ENCODE measurements at places on chromosomes 3 and 15.
A peak's percentile ranks its signal among the peaks of the same experiment; 100 is the strongest.

GRCh38 chr3:112346491-112347122 is 13.7 kb downstream of the CD200 start:
- DNase-seq: no peak

GRCh38 chr15:58549013-58549784 is 117.4 kb downstream of the LIPC start:
- no peak for DNase-seq

GRCh38 chr15:86054338-86054737 is 25.3 kb upstream of the AGBL1 start:
- DNase-seq: no peak

- DNase-seq: no peak
Measured at GRCh38 chr3:132256989-132257388, 60.2 kb upstream of the ACP3 start.

- DNase-seq: no peak
Measured at GRCh38 chr3:167166594-167167253, 213.4 kb downstream of the ZBBX start.

DNA sequence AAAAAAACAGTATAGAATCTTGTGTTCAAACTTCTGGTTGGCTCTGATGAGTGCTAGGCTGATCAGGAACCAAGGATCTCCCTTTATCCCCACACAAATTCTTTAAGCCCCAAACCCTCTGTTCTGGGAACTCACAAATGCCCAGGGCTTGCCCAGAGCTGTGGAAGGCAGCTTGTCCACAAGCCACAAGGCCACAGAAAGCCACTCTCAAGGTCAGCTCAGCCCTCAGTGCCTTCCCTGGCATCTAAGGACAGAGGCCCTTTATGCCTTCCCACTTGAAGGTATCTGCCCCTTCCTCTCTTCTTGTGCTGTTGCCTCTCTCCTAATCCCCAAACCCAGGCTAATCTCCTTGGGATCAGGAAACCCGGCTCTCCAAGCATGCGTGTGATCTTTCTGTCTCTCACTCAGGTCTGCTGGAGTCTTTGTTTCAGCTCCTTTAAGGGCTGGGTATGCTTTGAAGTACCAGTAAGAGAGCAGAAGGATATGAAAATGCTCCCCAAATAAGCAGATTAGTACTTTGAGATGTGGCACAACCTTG is 145.0 kb upstream of the TRIM42 start:
- DNase-seq: no peak

DNA sequence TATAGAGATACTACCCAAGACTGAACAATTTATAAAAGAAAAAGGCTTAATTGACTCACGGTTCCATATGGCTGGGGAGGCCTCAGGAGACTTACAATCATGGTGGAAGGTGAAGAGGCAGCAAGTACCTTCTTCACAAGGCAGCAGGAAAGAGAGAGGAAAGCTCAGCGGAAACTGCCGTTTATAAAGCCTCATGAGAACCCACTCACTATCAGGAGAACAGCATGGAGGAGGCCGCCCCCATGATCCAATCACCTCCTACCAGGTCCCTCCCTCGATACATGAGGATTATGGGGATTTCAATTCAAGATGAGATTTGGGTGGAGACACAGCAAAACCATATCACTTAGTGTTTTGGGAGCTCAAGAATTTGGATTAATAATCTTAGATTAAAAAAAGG is 240.2 kb downstream of the UACA start:
- DNase-seq: no peak

GRCh38 chr15:47661661-47662180 is 55.6 kb upstream of the SEMA6D start:
- DNase-seq: no peak

DNA sequence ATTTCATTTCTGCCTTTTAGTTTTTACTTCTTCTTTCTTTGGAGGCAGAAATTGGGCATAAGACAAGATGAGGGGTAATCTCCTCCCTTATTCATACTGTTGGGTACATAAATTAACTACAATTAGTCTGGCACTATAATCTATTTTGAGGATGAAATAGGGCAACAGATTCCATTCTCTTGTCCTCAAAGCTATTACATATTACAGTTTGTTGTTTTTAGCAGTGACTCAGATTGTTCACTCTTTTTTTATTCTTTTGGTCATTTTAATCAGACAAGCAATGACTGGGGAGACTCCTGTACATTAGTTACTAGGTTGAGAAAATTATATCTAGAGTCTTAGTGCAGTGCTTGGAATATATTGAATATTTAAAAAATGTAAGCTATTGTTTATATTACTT is 556.0 kb downstream of the OTOL1 start:
- DNase-seq: no peak

- no peak for DNase-seq
Measured at GRCh38 chr3:54928046-54928770, at the start of gene LRTM1. Gene LRTM1, minus strand, starts transcription at chr3:54928059. Its CDS starts 148 bp downstream, at chr3:54927911.

DNA sequence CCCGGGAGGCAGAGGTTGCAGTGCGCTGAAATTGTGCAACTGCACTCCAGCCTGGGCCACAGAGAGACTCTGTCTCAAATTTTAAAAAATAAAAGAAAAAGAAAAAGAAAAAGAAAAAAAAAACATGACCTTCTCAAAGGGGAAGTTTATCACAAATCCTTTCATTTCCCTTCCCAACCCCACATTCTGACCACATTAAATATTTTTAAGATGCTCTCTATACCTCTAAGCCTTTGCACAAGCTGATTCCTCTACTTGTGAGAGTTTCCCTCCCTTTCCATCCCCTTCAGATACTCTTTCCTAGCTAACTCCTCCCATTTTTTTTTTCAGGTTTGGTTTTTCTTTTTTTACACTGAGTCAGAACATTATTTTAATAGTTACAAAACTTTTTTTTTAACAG is 4.0 kb downstream of the HIGD1A start:
- no peak for DNase-seq

GRCh38 chr3:187079090-187080022 is 59.9 kb downstream of the RPL39L start:
- no peak for DNase-seq

- no peak for DNase-seq
Measured at GRCh38 chr15:44035781-44036699, 159.0 kb downstream of the FRMD5 start.

DNA sequence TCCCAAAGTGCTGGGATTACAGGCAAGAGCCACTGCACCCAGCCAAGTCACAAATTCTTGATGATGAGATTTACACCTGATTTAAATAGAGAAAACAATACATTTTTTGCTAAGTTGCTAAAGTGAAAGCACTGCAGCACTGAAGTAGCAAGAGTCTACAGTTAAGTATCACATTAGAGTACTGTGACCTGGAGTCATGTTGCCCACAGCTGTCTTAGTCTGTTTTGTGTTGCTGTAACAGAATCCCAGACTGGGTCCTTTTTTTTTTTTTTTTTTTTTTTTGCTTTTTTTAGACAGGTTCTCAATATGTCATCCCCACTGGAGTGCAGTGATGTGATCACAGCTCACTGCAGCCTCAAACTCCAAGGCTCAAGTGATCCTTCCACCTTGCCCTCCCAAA is 23.2 kb upstream of the GNB4 start:
- DNase-seq: no peak

- no peak for DNase-seq
Measured at GRCh38 chr3:65398953-65399352, 639.8 kb downstream of the MAGI1 start.

- no peak for DNase-seq
Measured at GRCh38 chr3:105788593-105788992, 80.2 kb downstream of the CBLB start.

DNA sequence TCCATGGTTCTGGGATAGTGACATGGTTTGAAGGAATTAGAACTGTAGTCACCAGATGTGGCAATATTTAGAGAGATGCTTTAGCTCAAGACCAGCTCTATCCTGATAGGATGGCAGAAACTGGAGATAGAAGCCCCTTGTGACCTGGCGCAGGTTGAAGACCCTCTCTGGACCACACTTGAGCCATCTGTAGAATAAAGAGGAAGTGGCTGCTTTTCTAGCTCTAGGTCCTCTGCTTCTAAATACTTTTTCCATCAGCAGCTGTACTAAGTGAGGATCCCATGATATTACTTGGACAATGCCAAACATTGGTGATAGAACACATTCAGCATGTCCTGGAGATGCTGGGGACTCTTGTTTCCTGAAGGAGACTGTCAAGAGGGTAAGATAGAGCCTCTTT is 172.6 kb downstream of the PDCD6IP start:
- no peak for DNase-seq

DNA sequence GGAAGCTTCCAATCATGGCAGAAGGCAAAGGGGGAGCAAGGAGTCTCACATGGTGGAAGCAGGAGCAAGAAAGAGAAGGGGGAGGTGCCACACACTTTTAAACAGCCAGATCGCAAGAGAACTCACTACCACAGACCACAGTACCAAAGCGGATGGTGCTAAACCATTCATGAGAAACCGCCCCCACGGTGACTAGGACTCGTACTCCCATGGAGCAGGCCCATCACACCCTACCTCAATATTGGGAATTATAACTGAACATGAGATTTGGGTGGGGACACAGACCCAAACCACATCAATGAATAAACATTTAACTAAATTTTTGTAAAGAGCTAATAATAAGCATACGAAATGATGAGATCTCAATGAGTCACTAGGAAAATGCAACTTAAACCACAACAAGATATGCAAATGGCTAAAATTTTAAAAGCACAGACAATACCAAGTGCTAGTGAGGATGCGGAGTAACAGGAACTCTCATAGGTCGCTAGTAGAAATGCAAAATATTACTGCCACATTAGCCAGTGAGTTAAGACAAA is 10.0 kb downstream of the MRPS25 start:
- peak; percentile 51 for DNase-seq

DNA sequence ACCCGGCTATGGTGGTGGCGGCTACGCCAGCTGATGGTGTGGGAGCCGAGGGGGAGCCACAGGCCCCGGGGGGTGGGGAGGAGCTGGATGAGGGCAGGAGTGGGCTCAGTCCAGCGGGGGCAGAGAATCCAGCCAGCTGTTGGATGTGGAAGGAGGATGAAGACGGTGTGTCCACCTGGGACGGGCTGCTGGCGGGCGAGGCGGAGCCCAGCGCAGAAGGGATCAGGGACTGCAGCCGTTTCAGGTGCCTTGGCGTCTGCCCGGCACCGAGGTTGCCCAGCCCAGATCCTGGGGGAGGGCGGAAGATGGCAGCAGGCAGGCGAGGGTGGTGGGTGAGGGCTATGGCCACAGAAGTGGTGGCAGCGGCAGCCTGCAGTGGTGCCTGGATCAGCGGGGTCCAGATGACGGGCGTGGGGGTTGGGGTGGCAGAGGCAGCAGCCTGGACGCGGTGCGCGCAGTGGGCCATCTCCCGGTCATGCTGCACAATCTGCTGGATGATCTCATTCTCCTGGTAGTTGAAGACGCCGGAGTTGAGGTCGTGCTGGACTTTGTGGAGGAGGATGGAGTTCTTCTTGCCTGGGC is 45.3 kb downstream of the HCN4 start:
- no peak for DNase-seq

- no peak for DNase-seq
Measured at GRCh38 chr3:160038862-160039562, 50.4 kb downstream of the IL12A start.

DNA sequence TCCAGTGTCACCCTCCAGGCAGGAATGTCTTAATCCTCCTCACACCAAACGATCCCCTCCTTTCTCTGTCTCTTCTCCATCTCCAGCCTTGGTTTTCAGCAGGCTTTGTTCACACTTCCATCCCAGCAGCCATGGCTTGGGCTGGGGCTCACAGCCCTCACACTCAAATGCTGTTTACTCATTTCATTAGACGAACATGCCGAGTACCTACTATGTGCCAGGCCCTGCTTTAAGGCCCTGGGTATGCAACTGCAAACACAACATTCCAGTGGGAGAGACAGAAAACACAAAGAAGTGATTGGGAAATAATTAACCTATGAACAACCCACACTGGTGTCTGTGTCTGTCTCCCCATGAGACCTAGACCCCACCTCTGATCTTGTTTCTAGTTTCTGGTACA is 43.9 kb downstream of the LYZL4 start:
- DNase-seq: no peak

DNA sequence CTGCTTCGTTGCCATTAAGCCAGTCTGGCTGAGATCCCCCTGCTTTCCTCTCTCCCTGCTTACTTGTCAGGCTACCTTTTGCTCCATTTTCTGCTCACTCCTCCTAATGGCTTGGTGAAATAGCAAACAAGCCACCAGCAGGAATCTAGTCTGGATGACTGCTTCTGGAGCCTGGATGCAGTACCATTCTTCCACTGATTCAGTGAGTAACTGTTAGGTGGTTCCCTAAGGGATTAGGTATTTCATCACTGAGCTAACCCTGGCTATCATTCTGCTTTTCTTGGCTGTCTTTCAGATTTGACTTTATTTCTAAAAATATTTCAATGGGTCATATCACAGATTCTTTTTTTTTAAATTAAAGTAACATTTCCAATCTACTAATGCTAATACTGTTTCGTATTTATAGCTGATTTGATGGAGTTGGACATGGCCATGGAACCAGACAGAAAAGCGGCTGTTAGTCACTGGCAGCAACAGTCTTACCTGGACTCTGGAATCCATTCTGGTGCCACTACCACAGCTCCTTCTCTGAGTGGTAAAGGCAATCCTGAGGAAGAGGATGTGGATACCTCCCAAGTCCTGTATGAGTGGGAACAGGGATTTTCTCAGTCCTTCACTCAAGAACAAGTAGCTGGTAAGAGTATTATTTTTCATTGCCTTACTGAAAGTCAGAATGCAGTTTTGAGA is 25.0 kb downstream of the CTNNB1 start:
- no peak for DNase-seq

- no peak for DNase-seq
Measured at GRCh38 chr3:4776980-4777581, 202.2 kb upstream of the BHLHE40 start.

DNA sequence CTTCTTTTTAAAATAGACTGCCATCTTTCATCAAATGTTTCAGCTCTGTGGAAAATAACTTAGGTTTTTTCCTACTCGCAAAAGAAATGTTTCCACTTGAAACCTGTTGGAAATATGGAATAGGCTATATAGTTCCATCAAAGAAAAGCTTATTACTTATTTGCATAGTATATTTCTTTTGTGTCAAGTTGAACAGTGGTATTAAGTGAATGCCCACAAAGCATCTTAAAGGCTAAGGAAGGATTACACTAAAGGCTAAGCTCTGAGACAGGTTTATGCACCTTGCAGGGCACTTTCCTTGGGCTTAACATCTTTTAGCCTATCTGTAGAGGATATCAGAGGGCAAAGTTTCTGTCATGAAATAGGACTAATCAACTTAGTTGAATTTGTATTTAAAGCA is at the start of gene SAMD7:
Gene SAMD7, plus strand, starts transcription at position 301 of the 400 bp plus-strand sequence. CDS start 7,927 bp downstream, outside the sequence.
- no peak for DNase-seq

DNA sequence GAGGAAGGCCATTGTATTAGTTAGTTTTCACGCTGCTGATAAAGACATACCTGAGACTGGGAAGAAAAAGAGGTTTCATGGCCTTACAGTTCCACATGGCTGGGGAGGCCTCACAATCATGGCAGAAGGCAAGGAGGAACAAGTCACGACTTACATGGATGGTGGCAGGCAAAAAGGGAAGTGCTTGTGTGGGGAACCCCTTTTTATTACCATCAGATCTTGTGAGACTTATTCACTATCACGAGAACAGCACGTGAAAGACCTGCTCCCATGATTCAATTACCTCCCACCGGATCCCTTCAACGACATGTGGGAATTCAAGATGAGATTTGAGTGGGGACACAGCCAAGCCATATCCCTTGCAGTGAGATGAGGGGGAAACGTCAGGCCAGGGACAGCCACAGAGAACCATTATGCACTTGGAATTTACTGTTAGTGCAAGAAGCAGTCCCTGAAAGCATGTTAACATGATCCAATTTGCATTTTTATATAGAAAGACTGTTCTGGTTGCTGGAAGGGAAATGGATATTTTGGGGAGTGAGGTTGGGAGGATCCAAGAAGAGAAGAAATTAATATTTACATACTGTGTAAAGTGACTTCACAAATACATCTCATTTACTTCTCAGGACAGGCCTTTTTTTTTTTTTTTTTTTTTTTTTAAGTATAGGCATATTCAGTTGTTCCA is 87.1 kb downstream of the ARNT2 start:
- no peak for DNase-seq

GRCh38 chr3:113231827-113232253 is 20.5 kb downstream of the BOC start:
- DNase-seq: no peak

Measured in stimulated activated CD4-positive, alpha-beta T cell treated with anti-CD3 and anti-CD28 coated beads, Interleukin-1b, Interleukin-23, amount 100 ng/mL, for 4 hours (primary cell).